A673 (cell line): ENCODE measurements at places on chromosomes 5 and 9. TPM values are rescaled to one million over a fixed set of nuclear protein-coding genes. Genes with fewer than 3 reads are reported as not detected.
A peak's percentile ranks its signal among the peaks of the same experiment; 100 is the strongest.

The HMCN2 gene
- total RNA-seq = 0.22 and 0.28 TPM in 2 replicates

GRCh38 chr9:108489567-108489966, 366.2 kb downstream of the ACTL7B start:
- no peak for DNase-seq

The ADGRV1 gene
- total RNA-seq = 4.0 and 6.8 TPM in 2 replicates

- no peak for DNase-seq
Measured at GRCh38 chr9:130186839-130187522, 14.8 kb downstream of the NCS1 start.

- no peak for DNase-seq
Measured at GRCh38 chr5:83031381-83031780, 45.8 kb downstream of the TMEM167A start.

- DNase-seq = no peak
Measured at GRCh38 chr9:75146229-75146628, 57.9 kb downstream of the OSTF1 start.

DNA sequence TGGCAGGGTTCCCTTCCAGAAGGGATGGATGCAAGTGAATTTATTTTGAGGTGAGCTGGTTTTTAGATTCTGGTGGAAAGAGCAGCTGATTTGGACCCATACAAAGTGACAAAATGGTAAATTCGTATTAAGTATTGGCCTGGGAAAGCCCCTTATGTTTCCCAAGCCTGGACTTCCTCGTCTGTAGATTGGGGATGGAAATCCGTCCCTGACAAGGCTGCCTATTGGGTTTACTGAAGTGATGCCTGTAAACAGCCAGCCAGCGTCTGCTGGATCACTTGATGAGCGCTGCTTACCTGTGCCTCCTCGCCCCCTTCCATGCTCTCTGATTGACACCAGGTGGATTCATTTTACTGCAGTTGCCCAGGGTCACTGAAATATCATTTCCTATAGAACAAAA, 233.8 kb downstream of the GADD45G start:
- DNase-seq = no peak

GRCh38 chr9:27117489-27118135, 8.6 kb downstream of the TEK start:
- no peak for DNase-seq

- no peak for DNase-seq
Measured at GRCh38 chr5:60590172-60590571, 109.8 kb downstream of the DEPDC1B start.

DNA sequence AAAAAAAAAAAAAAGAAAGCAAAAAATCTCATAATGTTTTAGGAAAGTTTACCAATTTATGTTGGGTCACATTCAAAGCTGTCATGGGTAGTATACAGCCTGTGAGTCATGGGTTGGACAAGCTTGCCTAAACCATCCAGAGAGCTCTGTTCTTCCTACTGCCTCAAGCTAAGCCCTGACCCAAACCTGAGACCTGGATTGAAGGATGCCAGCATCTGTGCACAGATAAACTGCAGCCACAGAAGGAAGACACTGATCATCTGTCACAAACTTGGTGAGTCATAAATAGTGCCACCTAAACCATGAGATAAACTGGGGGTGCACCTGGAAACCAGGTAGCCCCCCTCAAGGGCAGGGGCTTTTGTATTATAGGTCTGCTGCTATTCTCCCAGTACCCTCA, 31.0 kb downstream of the CSF2 start:
- no peak for DNase-seq

GRCh38 chr5:82560561-82560960, 282.4 kb upstream of the RPS23 start:
- no peak for DNase-seq

- no peak for DNase-seq
Measured at GRCh38 chr9:91285729-91286353, 75.9 kb downstream of the AUH start.

GRCh38 chr5:107501965-107502675, 168.6 kb downstream of the EFNA5 start:
- peak; percentile 79 for DNase-seq

DNA sequence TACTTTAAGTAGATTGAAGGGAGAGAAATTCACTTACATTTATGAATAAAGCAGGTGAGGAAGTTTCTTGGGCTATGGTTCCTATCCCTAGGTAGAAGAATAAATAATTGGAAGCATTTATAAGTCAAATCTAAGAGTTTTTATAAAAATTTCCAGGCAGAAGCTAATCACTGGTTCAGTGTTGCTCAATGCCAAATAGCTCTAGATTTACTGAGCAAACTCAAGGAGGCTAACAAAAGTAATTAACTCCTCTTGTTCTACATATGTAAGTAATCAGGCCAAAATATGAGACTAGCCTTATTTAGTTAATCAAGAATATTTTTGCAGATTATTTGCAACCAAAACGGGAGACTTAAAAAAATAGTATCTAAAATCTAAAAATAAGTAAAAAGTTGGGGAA, 472.3 kb downstream of the PLK2 start:
- DNase-seq = no peak
